ENCODE measurements at places on chromosomes 3 and 15.

GRCh38 chr15:59315914-59316451 is 56.7 kb downstream of the MYO1E start:
- DNase-seq = peak; percentile 78

GRCh38 chr3:188486126-188486525 is 332.2 kb downstream of the LPP start:
- peak; percentile 67 for DNase-seq

DNA sequence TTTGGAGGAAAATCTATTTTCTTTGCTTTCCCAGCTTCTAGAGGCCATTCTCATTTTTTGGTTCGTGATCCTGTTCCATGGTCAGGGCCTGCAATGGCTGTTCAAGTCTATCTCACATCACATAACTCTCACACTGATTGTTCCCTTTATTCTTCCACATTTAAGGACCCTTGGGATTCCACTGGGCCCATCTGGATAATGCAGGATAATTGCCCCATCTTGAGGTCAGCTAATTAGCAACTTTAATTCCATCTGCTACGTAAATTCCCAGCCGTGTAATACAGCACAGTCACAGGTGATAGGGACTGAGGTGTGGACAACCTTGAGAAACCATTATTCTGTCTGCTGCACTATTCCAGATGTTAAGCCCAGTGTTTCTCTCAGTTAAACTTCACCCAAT is 311.6 kb upstream of the CNTN4 start:
- no peak for DNase-seq

DNA sequence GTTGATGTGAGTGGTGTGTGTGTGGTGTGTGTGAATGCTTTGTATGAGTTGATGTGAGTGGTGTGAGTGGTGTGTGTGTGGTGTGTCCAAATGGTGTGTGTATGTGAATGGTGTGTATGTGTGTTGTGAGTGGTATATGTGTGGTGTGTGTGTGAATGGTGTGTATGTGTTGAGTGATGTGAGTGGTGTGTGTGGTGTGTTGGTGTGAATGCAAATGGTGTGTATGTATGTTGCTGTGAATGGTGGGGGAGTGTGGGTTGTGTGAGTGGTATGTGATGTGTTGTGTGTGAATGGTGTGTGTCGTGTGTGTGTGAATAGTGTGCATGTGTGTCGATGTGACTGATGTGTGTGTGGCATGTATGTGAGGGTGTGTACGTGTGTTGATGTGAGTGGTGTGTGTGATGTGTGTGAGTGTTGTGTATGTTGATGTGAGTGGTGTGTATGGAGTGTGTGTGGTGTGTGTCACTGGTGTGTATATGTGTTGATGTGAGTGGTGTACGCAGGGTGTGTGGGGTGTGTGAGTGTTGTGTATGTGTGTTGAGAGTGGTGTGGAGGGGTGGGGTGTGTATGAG is 40.6 kb downstream of the ARNT2 start:
- no peak for DNase-seq

- DNase-seq = no peak
These were observed 133.0 kb upstream of the NECTIN3 start for GRCh38 chr3:110938629-110939028.

- DNase-seq = no peak
These were observed 631 bp downstream of the CYP1A1 start for GRCh38 chr15:74724570-74725224.

- DNase-seq = peak; percentile 74
These were observed 238.7 kb upstream of the TMCO5A start for GRCh38 chr15:37695719-37696118.

DNA sequence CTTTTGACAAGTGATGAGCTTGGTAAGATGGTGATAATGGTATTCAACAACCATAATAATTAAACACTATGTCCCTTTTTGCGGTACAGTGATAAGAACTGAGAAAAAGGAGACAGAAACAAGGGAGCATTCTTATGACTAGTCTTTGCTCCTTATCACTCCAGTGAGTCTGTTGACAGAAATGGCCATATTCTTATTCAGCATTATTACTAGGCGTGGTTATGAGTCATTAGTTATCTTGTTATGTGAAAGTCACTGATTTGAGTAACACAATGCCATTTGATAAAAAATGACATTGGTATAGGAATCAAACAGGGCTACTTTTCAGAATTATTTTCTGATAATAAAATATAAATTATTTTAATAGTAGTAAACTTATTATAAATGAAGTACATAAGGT is 193.5 kb downstream of the C3orf38 start:
- DNase-seq = no peak

- DNase-seq = no peak
These were observed 112.8 kb upstream of the ICE2 start for GRCh38 chr15:60591496-60592370.

- no peak for DNase-seq
These were observed 78.4 kb upstream of the RORA start for GRCh38 chr15:61307474-61307873.

DNA sequence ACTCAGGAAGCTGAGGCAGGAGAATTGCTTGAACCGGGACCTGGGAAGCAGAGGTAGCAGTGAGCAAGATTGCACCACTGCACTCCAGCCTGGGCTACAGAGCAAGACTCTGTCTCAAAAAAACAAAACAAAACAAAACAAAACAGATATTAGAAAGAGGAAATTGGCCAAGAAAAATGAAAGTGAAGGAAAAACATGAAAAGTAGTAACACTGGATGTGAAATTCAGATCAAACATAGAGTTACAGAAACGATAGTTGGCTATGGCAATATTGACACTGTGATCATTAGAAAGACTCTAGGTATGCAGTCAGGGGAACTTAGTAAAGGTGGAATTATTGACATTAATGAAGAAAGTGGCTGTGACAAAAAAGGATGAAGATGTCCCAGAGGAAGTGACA is 13.2 kb upstream of the TIPARP start:
- DNase-seq = no peak

- DNase-seq = no peak
These were observed 134.1 kb downstream of the MBNL1 start for GRCh38 chr3:152402695-152403451.

- peak; percentile 74 for DNase-seq
These were observed 287.3 kb upstream of the COL8A1 start for GRCh38 chr3:99351122-99351521.

DNA sequence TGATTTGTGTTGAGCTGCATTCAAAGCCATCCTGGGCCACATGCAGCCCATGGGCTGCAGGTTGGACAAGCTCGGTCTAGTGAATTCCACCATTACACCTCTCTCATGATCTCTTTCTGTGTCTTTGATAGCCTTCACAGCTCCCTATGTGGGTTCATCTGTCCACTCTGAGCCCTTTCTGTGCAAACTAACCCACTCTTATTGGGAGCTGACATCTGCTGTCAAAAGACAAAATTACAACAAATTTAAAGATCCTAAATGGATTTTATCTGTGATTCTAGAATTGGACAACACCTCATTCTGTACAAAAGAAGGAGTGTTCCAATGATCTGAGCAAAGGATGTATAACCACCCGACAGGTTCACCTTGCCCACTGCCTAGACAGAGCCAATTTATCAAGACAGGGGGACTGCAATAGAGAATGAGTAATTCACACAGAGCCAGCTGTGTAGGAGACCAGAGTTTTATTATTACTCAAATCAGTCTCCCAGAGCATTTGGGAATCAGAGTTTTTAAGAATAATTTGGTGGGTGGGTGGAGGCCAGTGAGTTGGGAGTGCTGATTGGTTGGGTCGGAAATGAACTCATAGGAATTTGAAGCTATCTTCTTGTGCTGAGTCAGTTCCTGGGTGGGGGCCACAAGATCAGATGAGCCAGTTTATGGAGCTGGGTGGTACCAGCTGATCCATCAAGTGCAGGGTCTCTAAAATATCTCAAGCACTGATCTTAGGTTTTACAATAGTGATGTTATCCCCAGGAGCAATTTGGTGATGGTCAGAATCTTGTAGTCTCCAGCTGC is 2.6 kb upstream of the XYLB start:
- no peak for DNase-seq

DNA sequence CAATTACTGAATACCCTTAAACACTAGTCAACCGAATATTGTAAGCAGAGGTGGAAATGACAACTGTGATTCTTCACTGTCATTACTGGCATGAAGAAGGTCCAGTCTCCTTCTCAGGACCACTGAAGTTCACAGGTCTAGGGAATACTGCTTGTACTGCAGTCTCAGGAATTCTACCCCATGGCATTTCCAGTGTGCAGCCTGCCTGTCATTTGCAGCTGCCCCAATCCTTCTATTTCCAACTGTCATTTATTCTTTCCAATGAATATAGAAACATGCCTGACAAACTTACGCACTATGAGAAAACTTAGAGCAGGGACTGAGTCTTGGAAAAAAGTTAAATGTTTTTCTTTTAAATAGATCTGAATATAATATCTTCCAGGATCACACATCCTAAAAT is 308.0 kb upstream of the THBS1 start:
- DNase-seq = no peak

DNA sequence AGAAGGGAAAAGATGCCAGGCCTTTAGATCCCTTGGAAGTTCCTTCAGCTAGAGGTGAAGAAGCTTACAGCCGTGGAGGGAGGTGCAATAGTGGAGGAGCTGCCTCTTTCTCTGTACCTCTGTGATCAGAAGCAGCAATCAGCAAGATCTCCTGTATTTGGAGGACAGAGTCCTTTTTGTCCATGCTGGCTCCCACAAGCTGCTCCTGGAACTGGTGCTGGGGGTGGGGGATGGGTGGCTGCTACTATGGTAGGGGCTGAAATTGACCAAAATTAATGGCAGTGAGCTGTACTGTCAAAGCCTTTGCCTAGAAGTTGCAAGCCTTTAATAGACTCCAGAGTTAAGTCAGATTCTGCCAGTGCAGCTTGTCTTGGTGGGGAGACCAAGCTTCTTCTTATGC is 18.2 kb downstream of the PTPN23 start:
- no peak for DNase-seq

GRCh38 chr15:84736375-84736774 is 12.0 kb upstream of the ZNF592 start:
- DNase-seq = no peak

DNA sequence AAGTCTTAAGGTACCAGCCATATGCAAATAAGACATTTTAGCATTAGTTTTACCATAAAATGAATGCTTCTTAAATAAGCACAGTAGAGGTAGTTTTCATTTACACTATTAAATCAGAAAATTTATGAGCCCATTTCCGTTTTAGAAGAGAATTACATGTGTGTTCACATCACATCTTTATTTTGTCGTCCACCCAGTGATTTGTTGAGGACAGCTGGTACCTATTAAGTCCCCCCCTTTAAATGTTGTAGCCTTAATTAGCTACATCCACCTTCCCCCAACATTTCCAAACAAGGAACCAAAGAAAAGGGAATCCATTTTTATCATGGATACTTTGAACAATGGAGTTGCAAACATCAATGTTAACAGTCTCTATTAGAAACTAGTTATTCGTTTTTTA is 6.8 kb downstream of the IL17RD start:
- peak; percentile 21 for DNase-seq

- DNase-seq = no peak
These were observed 34.4 kb upstream of the IQSEC1 start for GRCh38 chr3:13107661-13108060.

DNA sequence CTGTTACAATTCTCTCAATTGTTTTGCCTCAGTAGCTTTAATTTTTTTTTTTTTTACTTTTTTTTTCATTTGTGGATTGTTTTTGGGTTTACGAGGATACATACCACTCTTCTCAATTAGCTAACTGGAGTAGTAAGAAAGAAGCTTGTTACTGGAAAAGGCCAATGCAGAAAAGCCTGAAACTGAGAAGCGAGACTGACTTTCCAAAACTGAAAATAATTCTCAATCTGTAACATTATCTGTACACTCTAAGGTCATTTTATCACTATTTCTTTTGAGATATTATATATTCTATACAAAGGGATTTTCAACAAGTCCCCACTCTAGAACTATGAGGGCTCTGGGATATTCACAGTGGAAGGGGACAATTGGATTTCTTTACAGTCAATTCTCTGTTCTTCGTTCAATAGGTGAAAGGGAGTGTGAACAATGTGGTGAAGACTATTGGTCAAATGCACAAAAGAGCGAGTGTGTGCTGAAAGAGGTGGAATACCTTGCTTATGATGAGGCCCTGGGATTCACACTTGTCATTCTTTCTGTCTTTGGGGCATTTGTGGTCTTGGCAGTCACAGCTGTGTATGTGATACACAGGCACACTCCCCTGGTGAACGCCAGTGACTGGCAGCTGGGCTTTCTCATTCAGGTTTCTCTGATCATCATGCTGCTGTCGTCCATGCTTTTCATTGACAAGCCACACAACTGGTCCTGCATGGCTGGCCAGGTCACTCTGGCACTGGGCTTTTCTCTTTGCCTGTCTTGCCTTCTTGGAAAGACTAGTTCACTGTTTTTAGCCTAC is 83.9 kb upstream of the KCNAB1 start:
- DNase-seq = no peak

DNA sequence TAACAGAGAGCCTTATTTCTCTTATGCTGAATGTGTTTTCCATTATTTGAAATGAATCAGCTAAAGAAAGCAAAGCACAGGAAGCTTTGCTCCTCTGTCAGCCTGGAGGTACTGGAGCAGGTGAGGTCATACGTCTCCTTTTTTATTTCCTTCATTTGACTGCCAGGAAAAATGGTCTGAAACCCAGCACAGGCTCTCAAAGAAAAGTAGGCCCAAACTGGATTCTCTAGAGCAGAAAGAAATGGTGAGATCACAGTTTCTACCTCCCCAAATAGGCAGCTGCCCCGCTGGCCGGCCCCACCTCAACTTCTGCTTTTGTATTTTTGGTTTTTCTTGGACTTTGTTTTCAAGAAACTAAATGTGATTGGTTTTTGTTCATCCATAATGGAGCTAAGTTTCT is 95.1 kb downstream of the RPL39L start:
- peak; percentile 28 for DNase-seq

GRCh38 chr3:104906001-104906639 is 460.6 kb upstream of the ALCAM start:
- DNase-seq = no peak

GRCh38 chr15:70882361-70882760 is 9.9 kb downstream of the THAP10 start:
- no peak for DNase-seq

- no peak for DNase-seq
These were observed 422.2 kb downstream of the FHIT start for GRCh38 chr3:60829058-60829457.

DNA sequence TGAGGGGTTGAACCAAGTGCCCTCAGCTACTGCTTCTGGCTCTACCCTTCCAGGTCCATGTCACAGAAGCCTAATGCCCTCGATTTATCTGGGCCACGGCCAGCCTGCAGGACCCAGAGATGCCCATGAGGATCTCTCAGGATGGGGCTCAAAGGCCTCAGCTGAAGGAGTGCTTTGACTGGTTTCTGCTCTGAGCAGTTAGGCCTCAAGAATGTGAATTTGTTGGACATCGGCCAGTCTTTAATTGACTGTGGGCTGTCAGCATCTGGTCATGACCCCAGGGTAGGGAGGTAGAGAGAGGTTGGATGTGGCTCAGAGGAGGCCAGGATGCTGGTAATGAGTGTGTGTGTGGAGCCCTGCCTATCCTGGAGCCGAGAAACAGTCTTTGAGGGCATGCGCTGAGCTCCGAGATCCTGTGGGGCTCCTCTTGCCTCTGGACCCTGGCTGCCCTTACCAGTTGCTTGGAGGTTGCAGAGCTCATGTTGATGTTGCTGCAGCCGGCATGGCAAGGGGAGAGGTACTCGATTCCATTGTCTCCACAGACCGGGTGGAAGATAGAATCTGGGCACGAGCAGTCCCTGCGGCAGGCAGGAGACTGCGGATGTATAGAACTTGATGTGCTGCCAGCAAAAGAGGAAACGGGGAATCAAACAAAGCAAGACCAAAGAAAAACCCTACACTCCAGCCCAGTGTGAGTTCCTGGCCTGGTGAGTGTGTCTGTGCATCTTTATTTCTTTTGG is 49.1 kb upstream of the RAB6B start:
- peak; percentile 89 for DNase-seq

GRCh38 chr3:190492129-190492528 is 21.8 kb upstream of the IL1RAP start:
- no peak for DNase-seq

GRCh38 chr3:143363276-143363675 is 243.7 kb downstream of the CHST2 start:
- DNase-seq = peak; percentile 23

Measured in fibroblast of skin of abdomen (primary cell).